ENCODE measurements at places on chromosomes 4 and X. TPM values are rescaled to one million over a fixed set of nuclear protein-coding genes. Genes with fewer than 3 reads are reported as not detected.
A peak's percentile ranks its signal among the peaks of the same experiment; 100 is the strongest.

The SHROOM3 gene
- total RNA-seq = 1.9 TPM

The ADGRA3 gene
- total RNA-seq = 76.2 TPM

DNA sequence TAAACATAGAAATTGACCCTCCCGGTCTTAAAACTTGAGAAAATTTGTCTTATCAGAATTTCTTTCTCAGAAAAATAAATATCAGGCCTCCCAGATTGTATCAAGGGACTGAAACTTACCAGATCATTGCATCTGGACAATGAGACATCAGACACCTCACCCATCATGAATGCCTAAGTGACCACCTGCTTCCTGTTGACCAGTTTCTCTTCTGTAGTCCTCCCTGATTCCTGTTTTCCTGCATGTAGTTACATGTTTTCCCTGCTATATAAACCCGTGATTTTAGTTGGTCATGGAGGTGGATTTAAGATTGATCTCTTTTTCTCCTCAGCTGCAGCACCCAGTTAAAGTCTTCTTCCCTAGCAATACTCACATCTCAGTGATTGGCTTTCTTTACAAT is 548.1 kb downstream of the PPP4R3C start:
- H3K4me3 ChIP-seq = no peak overlapping the region
- no peaks in the 10 kb centered on the region for H3K36me3 ChIP-seq
- H3K27ac ChIP-seq = no peak overlapping the region
- H3K27me3 ChIP-seq = no peaks in the 10 kb centered on the region

DNA sequence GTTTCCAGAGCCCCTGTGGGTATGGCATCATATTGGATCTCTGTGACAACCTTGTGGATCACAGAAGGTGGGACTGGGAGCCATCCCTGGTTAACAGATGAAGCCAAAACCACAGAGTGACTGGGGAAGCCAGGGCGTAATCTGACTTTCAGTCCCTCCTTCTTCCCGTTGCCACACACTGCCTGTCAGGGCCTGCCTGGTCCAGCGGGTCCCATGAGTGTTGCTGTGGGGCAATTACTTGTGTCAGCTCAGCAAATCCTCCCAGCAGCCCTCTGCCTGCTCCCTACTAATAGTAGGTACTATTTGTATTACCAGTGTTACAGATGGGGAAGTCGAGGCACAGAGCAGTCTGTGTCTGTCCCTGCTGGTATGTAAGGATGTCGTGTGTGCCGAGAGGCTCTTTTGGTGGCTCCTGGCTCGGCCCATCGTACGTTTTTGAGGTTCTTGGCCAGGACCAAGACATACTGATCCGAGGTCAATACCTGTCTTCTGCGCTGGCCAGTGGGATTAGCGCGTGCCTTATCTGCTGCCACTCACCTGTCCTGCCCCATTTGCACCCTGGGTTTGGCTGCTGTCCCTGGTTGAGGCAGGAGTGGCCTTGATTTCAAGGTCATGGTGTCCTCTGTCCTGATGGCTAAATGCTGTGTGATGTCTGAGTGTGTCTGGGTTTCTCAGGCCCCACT is 5.7 kb downstream of the NSG1 start:
- H3K36me3 ChIP-seq = peaks cover 4% of the 10 kb centered on the region
- H3K27me3 ChIP-seq = peaks cover 25% of the 10 kb centered on the region
- peaks cover 36% of the 10 kb centered on the region for H3K4me1 ChIP-seq
- no peak overlapping the region for H3K4me3 ChIP-seq

The GLUD2 gene
- total RNA-seq = 0.27 TPM

DNA sequence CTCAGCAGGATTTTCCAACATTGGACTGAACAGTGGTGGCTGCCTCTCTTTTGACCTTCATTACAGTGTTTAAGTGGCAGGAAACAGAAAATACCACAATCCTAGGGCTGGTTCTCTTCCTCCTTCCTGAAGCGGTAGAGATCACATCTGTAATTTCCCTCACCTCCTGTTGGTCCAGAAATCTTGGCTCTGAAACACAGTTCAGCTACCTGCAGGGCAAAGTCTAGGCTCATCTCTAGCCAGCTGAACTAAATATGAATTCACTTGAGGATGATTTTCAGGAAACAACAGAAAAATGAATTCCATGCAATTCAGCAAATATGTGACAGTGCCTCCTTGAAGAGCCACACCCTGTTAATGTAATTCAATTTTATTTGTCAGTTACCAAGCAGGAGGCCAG is 531.9 kb downstream of the INPP4B start:
- no peak overlapping the region for H3K27ac ChIP-seq
- no peaks in the 10 kb centered on the region for H3K36me3 ChIP-seq
- H3K27me3 ChIP-seq = no peaks in the 10 kb centered on the region
- no peak for DNase-seq
- H3K4me1 ChIP-seq = no peaks in the 10 kb centered on the region

DNA sequence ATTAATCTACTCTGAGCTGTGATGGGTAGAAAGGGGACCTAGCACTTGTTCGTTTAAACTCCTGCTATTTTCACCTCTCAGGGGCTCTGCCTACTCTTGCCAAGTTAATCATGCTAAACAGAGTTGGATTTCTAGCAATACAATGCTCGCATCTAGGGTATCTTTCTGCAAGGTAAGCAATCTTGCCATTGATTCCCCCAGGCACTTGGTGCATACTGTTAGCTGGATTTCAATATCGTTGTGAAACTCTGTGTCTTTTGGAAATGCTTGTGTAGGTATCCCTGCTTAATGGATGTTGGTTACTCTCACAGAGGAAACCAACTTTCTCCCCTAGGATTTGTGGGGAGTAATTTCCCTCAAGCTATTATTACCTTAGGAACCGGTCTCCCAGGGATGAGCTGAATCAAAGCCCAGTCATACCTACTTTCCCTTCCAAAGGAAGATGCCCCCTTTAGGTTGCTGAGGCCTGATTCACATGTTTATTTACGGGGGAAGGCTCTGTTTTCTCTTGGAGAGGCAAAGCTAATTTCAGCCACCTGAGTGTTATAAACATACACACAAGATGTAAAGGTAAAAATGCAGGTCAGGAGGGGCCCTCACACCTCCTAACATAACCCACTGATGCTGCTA is 366.8 kb downstream of the FBXW7 start:
- peaks cover 4% of the 10 kb centered on the region for H3K27me3 ChIP-seq
- H3K27ac ChIP-seq = no peak overlapping the region
- H3K36me3 ChIP-seq = peaks cover 5% of the 10 kb centered on the region
- DNase-seq = no peak
- peaks cover 8% of the 10 kb centered on the region for H3K4me1 ChIP-seq
- H3K4me3 ChIP-seq = no peak overlapping the region

DNA sequence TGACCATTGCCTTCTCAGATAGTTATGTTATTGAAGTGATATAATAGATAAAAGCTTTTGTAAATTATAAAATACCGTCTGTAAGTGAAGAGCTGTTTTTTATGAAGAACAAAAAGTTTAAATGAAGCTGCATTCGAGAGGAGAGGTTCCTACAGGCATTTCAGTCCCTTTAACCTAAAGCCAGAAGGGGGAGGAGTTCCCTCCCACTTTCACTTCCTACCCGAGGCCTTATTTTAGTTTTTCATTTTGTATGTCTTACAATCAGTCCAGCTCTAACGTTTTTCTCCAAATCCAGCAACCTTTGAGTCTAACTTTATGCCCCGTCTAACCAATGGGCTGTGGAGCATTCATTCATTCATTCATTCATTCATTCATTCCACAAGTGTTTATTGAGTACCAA is 16.5 kb upstream of the SOX3 start:
- H3K4me3 ChIP-seq = no peak overlapping the region
- H3K27me3 ChIP-seq = no peaks in the 10 kb centered on the region
- no peaks in the 10 kb centered on the region for H3K4me1 ChIP-seq
- no peak overlapping the region for H3K27ac ChIP-seq

The RHOXF2 gene
- not detected for total RNA-seq

DNA sequence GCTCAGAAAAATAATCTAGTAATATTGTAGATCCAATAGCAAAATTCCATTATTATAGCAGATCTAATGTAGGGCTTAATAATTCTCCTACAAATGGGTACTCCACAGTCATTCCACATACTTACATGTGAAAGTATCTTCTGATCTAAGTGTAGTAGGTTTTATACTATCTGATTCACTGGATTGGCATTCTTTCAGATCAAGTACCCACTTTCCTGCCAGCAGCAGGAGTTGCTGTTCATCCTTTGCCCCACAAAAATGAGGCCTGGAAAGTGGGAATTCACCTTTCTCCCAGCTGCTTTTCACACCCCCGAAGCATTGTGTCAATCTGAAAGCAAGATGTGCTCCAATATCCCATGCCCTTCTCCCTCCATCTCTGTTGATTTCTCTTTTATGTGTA is 77.1 kb upstream of the RXFP1 start:
- no peaks in the 10 kb centered on the region for H3K27me3 ChIP-seq
- H3K36me3 ChIP-seq = no peaks in the 10 kb centered on the region
- DNase-seq = no peak
- H3K4me1 ChIP-seq = no peaks in the 10 kb centered on the region

DNA sequence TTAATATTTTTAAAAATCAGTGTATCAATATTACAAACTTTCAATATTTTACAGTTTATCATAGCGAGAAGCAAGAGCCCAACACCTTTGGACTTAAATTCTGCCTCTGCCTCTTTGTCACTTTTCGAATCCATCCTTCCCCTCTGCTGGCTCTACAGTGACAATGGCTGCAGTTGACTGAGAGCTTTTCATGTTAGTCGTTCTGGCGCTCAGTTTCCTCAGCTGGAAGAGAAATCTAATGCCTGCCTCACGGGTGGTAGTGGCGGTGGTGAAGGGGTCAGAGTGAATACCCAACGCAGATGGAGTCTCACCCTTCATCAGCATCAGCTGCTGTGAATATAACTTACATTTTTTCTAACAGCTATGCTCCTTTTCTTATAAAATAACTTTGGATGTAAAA is 144.8 kb downstream of the NWD2 start:
- H3K36me3 ChIP-seq = no peaks in the 10 kb centered on the region
- H3K27ac ChIP-seq = no peak overlapping the region
- H3K4me1 ChIP-seq = peaks cover 10% of the 10 kb centered on the region
- no peak for DNase-seq
- no peaks in the 10 kb centered on the region for H3K27me3 ChIP-seq

DNA sequence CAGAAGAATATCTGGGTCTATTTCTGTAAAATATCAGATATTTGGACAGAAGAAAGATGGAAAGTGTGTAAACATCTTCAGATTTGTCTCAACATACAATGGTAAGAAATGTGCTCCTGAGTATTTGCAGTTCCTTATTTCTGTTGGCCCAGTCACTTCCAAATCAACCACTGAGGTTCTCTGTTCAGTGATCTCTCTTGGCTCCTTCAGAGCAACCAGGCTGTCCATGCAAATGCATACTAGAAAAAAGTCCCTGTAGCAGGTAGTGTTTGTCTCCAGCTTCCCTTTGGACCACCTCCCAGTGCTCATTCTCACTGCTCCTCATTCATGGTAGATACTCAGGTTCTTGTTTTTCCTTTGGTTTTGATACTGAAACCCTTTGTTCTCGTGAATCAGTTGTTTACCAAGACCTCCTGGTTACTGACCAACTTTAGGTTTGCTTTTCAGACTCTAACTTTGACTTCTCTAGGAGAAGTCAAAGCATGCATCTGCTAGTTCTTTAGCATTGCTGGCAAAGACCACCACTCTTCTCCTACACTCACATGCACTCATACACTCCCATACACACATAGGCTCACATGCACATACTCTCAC is 28.8 kb downstream of the ASIC5 start:
- no peak overlapping the region for H3K4me3 ChIP-seq
- no peak overlapping the region for H3K27ac ChIP-seq
- no peak for DNase-seq
- no peaks in the 10 kb centered on the region for H3K27me3 ChIP-seq

GRCh38 chr4:88964450-88964849 is 92.5 kb downstream of the FAM13A start:
- H3K4me1 ChIP-seq = no peaks in the 10 kb centered on the region
- no peak for DNase-seq
- H3K27ac ChIP-seq = no peak overlapping the region
- H3K36me3 ChIP-seq = peaks cover 1% of the 10 kb centered on the region
- no peak overlapping the region for H3K4me3 ChIP-seq

The CXCL10 gene
- total RNA-seq = not detected

DNA sequence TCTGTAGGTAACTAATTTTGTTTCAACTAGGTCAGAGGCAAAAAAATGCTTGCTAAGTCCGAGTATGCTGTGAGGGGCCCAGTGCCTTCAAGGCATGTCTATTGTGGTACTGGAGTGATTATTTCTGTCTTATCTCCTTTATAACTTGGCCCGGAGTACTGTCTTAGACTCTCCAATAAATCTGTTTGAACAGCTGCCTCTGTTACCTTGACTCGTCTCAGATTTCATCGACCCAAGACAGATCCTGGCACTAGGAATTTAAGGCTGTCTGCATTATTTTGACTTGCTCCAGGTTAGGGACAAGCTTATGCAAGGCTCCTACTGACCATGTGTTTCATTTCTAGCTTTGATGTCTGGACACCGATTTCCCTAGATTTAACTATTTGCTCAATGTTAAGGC is 41.1 kb upstream of the NKAP start:
- no peaks in the 10 kb centered on the region for H3K27me3 ChIP-seq
- no peak overlapping the region for H3K27ac ChIP-seq
- no peak for DNase-seq
- H3K36me3 ChIP-seq = no peaks in the 10 kb centered on the region
- H3K4me3 ChIP-seq = no peak overlapping the region
- no peaks in the 10 kb centered on the region for H3K4me1 ChIP-seq

DNA sequence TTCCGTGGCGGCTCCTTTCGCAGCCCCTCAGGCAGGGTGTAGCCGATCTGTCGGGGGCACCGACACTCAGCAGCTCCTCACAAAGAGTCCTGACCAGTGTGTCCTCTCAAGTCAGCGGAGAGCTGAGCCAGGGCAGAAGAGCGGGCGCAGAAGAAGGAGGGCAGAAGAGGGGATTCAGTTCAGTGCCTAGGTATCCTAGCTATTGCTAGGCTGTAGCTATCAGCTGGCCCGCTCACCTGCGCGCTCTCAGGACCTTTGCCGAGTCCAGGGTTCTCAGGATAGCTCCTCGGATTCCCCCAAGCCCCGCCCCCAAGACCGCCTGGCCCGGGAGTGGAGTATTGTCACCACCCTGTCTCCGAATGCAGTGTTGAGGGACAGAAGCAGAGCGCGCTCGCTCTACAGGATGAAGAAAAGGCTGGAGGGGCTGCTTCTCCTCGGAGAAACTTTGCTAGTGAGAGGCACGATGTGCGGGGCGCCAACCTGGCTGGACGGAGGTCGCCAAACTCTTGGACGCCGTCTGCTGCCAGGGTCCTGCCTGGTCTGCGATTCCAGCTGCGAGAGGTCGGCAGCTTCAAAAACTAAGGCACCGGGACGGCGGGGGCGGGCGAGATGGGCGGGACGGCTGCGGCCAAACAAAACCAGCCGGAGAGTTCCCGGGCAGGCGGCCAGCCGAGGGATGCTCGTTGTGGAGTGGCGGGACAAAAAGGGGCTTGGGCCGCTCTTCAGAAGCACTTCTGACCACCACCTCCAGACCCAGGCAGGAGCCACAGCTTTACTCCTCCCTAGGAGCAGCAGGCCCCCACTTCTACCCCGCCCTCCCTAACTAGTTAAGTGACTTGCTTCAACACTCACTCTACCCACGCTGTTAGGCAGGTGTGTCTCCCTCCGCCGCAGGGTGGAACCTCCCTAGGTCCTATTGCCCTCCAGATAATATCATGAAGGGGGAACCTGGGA is at the start of gene XKRX:
Gene XKRX (minus strand): TSS at position 258 of the 954 bp plus-strand sequence. CDS start 613 bp downstream, outside the sequence.
- H3K4me3 ChIP-seq = peak within 1 kb of the TSS; percentile 89
- peak; percentile 33 for DNase-seq
- H3K4me1 ChIP-seq = no peaks in the 10 kb centered on the region
- H3K27ac ChIP-seq = no peak within 1 kb of the TSS
- peaks cover 1% of the 10 kb centered on the region for H3K27me3 ChIP-seq
- H3K36me3 ChIP-seq = peaks cover 7% of the 10 kb centered on the region

The NKX3-2 gene
- 0.25 TPM for total RNA-seq

GRCh38 chr4:52049266-52049665 is 1.8 kb upstream of the SPATA18 start:
- H3K4me3 ChIP-seq = no peak overlapping the region
- peaks cover 8% of the 10 kb centered on the region for H3K4me1 ChIP-seq
- no peaks in the 10 kb centered on the region for H3K36me3 ChIP-seq
- no peak overlapping the region for H3K27ac ChIP-seq
- no peak for DNase-seq

The NXF2B gene
- total RNA-seq = 0.74 TPM

Measured in glutamatergic neuron (in vitro differentiated cells).